A549 treated with CORT108297 at 1 μM for 4 hours (cell line): ENCODE measurements at places on chromosomes 3 and 15. TPM values are rescaled to one million over a fixed set of nuclear protein-coding genes. Genes with fewer than 3 reads are reported as not detected.

The WDR93 gene
- total RNA-seq = 0.11 to 0.23 TPM (median 0.14 TPM) in 5 replicates

The NR1D2 gene
- 5.4 to 7.1 TPM (median 6.6 TPM) in 5 replicates for total RNA-seq

The THRB gene
- 1.1 to 1.7 TPM (median 1.2 TPM) in 5 replicates for total RNA-seq

The BRK1 gene
- total RNA-seq = 173 to 183 TPM (median 177 TPM) in 5 replicates

The MAN2C1 gene
- 55.4 to 101 TPM (median 86.6 TPM) in 5 replicates for total RNA-seq
